ENCODE measurements at places on chromosomes 4 and X.

GRCh38 chrX:19204636-19205035, 82.4 kb upstream of the ADGRG2 start:
- no peak for DNase-seq

- no peak for DNase-seq
These were observed 345.6 kb downstream of the RPA4 start for GRCh38 chrX:97229318-97229717.

DNA sequence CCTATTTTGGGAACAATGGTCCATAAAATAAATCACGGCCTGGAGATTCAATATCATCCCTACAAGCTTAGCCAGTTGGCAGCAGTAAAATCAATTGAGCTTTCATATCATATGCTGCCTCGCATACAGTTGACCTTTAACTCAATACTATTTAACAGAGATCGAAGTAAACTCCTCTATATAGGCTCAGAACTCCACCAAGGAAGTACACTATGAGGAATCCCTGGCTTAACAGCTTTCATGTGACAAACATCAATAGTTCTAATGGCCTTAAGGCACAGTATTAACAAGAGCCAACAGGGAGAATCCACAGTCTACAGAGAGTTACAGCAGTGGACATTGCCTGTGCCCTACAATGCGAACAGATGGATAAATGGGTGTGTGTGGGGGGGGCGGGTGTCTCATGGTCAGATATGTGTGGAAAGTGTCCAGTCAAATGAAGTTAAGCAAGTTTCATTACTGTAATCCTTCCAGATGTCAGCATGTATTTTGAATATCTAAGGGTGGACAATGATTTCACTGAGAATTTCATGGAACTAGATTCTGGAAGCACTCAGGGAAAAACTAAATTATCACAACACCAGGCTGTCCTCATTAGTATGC, 98.2 kb upstream of the FAM9B start:
- no peak for DNase-seq

- DNase-seq: peak; percentile 64
These were observed 11.5 kb upstream of the CHST7 start for GRCh38 chrX:46561824-46562657.

GRCh38 chr4:87196927-87197326, 23.5 kb downstream of the KLHL8 start:
- no peak for DNase-seq

- DNase-seq: no peak
These were observed 125.1 kb downstream of the RAPGEF2 start for GRCh38 chr4:159227984-159228383.

- DNase-seq: no peak
These were observed 14.0 kb upstream of the TADA2B start for GRCh38 chr4:7029212-7029611.

GRCh38 chrX:141724186-141724585, 25.6 kb upstream of the SPANXD start:
- no peak for DNase-seq

GRCh38 chr4:123412700-123413512, 16.3 kb downstream of the SPRY1 start:
- DNase-seq: no peak

DNA sequence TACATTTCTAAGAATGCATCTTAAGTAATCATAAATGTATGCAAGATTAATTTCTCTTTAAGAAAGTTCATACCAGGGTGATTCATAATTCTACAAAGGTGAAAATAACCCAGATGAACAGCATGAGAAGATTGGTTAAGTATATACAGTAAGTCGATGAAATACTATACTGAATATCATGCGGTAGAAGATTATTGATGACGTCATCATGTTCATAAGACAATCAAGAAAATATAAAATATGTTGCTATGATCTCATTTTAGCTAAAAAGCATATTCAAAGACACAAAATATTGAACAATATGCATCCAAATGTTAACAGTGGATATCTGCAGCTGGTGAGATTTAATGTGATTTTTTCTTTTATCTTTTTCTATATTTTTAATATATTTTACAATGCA, 312.0 kb upstream of the FGF13 start:
- DNase-seq: no peak

DNA sequence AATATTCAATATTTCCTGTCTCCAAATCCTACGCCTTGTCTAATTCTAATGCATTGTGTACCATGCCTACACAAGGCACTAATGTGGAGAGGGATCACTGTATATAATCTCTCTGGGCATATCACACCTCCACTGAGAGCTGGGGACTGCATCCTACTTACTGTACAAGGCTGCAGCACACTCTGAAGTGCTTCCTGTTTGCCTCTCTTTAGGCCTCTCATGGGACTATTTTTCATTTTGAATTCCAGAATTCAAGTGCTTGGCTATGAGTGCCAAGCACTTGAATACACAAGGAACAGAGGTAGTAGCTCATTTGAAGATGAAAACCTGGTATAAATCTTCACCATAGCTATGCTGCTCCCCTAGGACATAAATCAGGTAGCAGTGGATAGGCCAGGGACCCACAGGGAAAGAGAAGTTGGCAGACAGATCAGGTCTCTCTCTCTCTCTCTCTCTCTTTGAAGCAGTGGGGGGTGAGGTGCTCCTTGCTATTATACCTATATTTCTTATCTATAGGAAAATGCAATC, 229.7 kb upstream of the MBNL3 start:
- DNase-seq: no peak

GRCh38 chr4:27057662-27058061, 197.0 kb downstream of the STIM2 start:
- DNase-seq: no peak

DNA sequence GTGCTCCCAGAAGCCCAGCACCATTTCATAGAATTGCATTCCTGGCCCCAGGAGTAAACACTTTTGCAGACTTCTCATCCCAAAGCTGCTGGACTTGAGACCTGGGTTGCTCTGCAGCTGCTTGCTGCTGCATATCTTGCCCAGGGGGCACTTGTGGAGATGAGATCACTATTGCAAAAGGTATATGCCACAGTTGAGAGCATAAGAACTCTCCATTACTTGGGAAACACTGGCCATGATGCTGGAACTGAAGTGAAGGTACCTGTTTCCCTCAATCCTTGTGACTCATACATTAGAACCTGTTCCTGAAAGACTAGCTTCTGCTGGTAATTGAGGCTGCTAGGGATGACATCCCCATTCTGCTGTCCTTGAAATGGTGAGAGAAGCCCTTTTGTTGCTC, 43.1 kb upstream of the WDR1 start:
- no peak for DNase-seq

GRCh38 chr4:11423465-11423864, 5.2 kb downstream of the HS3ST1 start:
- DNase-seq: no peak

GRCh38 chrX:9759337-9759736, 6.3 kb downstream of the GPR143 start:
- no peak for DNase-seq

- DNase-seq: no peak
These were observed 335.6 kb downstream of the GASK1B start for GRCh38 chr4:157837071-157837703.

DNA sequence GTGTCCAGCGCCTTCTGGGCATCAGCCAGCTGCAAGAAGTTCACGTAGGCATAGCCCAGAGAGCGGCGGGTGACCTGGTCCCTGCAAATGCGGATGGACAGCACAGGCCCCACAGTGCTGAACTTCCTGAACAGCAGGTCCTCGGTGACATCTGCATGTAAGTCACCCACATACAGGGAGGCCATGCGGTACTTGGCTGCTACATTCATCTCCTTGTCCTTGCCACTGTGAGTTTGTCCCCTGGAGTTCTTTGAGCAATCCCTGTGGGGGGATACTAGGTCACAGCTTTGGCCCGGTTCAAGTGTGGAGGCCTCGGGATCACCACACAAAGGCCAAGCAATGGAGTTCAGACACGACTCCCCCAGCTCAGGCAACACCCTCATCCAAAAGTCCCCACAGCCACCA, 776 bp downstream of the PABPC4L start:
- DNase-seq: no peak

All from B cell (primary cell).